ENCODE measurements at places on chromosomes 4 and X. TPM values are rescaled to one million over a fixed set of nuclear protein-coding genes. Genes with fewer than 3 reads are reported as not detected.
A peak's percentile ranks its signal among the peaks of the same experiment; 100 is the strongest.

The CT55 gene
- not detected for total RNA-seq

The APLN gene
- total RNA-seq: 0.16 TPM

GRCh38 chr4:20773144-20773997 is 73.1 kb downstream of the PACRGL start:
- DNase-seq: peak; percentile 92
- no peaks in the 10 kb centered on the region for H3K27me3 ChIP-seq
- H3K27ac ChIP-seq: no peak overlapping the region
- H3K4me1 ChIP-seq: no peaks in the 10 kb centered on the region
- H3K4me3 ChIP-seq: no peak overlapping the region
- H3K36me3 ChIP-seq: no peaks in the 10 kb centered on the region

The FABP2 gene
- total RNA-seq: not detected

DNA sequence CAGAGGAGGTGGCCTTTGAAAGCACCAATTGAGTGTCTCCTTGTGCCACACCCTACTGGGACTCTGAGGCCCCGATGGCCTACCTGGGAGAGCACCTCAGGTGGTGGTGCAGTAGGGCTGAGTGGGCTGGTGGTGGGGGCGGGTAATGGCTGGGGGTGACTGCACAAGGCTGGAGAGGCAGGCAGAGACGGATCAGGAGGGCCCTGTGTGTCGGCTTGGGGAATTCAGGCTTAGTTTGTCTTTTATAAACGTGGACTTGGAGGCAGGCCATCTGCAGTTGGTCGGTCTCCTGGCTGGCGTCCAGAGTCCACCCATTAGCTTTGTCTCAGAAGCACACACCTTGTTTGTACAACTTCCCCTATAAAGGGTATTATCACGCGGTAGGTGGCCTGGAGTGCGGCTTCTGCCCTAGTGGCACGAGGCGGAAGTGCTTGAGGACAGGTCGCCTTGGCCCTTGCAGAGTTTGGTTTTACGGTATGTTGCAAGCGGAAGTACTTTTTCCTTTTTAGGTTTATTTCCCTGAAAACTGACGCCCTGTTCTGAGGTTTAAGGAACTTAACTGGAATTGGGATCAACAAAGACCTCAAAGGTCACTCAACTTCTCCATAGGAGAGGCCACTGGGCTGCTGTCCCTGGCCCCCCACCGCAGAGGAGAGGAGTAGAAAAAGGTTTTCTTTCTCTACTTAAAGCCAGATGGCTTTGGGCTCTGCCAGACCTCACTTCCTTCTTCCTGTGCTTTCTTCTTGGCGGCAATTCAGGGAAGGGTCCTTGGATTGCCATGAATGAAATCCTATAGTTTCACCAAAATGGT is 8.0 kb downstream of the TBC1D14 start:
- H3K4me1 ChIP-seq: peaks cover 11% of the 10 kb centered on the region
- H3K27ac ChIP-seq: peak overlapping the region; percentile 70
- no peaks in the 10 kb centered on the region for H3K36me3 ChIP-seq
- no peak overlapping the region for H3K4me3 ChIP-seq
- peak; percentile 76 for DNase-seq

GRCh38 chr4:145203410-145203809 is 23.0 kb upstream of the OTUD4 start:
- no peak for DNase-seq
- no peaks in the 10 kb centered on the region for H3K4me1 ChIP-seq
- no peak overlapping the region for H3K4me3 ChIP-seq
- no peaks in the 10 kb centered on the region for H3K27me3 ChIP-seq
- no peaks in the 10 kb centered on the region for H3K36me3 ChIP-seq

DNA sequence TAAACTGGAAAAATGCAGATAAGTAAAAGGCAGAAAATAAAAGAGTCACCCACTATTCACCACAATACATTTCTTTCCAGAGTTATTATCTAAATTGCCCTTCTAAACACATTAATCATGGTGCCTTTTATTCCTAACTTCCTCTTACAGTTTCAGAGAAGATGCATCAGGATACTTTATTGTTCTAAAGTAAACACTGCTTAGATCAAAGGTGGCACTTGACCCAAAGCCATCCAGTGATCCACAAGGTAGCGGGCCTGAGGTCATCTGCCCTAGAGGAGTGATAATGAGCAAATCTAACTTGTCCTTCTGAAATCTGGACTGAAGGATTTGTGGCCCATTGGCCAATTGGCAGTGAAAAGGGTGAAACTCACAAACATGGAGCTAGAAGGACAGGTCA is 12.0 kb upstream of the TMEM154 start:
- no peaks in the 10 kb centered on the region for H3K27me3 ChIP-seq
- no peak overlapping the region for H3K27ac ChIP-seq
- H3K36me3 ChIP-seq: no peaks in the 10 kb centered on the region
- DNase-seq: no peak
- H3K4me1 ChIP-seq: peaks cover 16% of the 10 kb centered on the region

The STX18 gene
- total RNA-seq: 15.9 TPM
